ENCODE measurements at places on chromosomes 12 and 14.

DNA sequence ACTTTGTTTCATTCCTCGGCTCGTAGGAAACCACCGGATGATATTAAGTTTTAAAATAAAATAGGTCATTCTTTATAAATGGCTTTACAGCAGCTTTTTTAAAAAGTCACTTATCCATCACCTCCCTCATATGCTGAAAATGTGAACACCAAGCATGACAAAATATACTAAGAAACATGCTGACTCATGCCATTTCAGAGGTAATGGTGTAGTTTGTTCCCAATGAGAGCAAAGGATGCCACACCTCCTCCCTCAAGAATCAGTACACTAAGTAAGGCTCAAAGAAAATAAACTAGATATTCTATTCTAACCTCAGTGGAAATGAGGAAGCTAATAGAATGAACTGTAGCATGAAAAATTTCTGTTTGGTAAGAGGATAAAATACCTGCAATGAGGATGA is 5.5 kb upstream of the DIO2 start:
- DNase-seq, result no peak

DNA sequence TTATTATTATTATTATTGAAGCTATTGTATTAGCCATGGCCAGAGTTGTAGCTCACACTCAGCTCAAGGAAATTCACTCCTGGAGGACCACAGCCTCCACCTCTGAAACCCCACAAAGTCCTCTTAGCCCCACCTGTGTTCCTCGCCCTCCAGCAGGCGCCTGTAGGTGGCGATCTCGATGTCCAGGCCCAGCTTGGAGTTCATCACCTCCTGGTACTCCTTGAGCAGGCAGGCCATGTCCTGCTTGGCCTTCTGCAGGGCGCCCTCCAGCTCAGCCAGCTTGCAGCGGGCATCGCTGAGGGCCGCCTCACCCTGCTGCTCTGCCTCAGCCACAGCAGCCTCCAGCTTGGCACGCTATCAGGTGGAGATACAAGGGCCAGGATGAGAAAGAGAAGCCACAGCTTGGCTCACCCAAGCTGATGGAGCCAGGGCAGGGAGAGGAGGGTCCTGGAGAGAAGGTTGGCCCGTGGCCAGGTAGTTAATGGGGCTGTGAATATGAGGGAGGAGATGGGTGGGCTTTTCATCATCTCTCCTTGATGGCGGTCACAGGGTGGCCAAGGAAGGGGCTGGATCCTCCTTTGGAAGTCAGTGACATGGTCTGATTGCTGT is 5.1 kb downstream of the KRT85 start:
- DNase-seq, result no peak

GRCh38 chr12:43973385-43973784 is 137.5 kb downstream of the TMEM117 start:
- DNase-seq, result no peak

- no peak for DNase-seq
Observed at GRCh38 chr12:55721601-55722213, 1.5 kb downstream of the RDH5 start.

DNA sequence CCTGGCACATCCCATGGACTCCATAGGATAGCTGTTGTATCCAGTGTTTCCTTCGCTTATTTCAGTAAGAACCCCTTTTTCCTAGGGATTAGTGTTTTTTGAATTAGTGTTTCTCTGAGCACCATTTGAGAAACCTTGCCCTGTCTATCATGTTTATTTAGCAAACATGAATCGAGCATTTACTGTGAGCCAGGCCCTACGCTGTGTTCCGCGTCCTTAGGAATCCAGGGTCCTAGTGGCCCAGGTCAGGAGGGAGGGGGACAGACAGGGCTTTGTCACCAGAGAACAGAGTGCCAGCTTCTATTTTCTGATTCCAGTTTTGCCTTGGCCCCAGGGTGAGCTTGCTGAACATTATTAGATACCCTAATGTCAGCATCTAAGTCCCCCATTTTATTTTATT is 2.5 kb downstream of the TEAD4 start:
- DNase-seq, result no peak

DNA sequence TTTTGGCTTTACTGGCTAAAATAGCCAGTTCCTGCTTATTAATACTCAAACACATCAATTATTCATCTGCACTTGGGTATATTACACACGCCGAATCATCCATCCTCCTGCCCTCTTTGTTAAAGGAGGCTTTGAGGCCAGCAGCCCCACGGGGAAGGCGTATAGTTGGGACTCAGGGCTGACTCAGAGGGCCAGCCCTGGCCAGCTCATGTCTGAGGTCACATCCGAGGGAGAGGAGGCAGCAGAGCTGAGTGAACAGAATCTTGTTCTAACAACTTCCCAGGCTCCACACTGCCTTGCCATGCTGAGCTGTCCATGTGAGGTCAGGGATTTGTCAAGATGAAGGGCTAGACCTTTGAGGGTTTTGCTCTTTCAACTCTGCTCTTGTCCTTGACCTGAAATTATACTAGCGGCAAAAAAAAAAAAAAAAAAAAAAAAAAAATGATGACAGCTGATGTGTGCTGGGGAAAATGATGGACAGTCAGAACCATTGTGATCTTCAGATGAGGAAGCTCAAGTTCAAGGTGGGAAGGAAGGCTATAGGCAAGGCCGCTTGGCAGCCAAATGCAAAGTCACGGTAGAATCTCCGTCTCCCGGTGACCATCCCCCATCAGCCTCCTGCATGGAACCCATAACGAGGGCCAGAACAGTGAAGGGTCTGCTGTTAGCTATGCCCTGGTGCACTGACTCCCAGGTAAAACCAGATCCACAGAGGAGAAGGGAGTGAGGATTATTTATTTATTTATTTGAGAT is 12.5 kb upstream of the MARK3 start:
- DNase-seq, result peak; percentile 77

Data from ACHN (cell line).